ENCODE measurements at places on chromosomes 6 and 20. TPM values are rescaled to one million over a fixed set of nuclear protein-coding genes. Genes with fewer than 3 reads are reported as not detected.

The HCRTR2 gene
- total RNA-seq: not detected

DNA sequence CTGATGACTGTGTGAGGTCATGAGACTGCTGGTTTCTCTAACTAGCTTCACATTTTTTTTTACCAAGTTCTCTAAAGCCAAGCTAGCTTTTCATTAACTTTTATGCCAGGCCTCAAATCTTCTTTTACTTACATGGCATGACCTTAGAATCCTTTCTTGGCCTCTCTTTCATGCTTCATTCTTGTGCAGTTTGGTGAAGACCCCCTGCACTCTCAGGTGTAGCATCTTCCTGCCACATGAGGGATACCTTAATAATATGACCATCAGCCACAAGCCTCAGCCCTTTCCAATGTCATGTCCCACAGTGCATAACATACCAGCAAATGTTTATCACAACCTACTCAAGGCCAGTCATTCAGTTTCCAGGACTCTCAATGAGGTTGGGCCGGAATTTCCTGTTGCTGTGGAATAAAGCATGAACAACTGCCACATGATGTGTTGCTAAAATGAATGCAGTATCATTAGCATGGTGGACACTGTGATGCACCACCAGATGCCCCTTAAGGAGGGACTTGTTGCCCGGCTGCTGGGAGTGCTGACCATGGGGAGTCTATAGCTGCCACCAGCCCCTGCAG, 72.2 kb downstream of the RIN2 start:
- peak; percentile 37 for DNase-seq

- DNase-seq: no peak
These were observed 191.2 kb downstream of the MANEA start for GRCh38 chr6:95768539-95768938.

The UTRN gene
- total RNA-seq: 26.0 TPM

The NNAT gene
- not detected for total RNA-seq

The MYMX gene
- not detected for total RNA-seq

The EYA2 gene
- total RNA-seq: not detected

- no peak for DNase-seq
These were observed 3.9 kb downstream of the LPIN3 start for GRCh38 chr20:41344477-41344876.

DNA sequence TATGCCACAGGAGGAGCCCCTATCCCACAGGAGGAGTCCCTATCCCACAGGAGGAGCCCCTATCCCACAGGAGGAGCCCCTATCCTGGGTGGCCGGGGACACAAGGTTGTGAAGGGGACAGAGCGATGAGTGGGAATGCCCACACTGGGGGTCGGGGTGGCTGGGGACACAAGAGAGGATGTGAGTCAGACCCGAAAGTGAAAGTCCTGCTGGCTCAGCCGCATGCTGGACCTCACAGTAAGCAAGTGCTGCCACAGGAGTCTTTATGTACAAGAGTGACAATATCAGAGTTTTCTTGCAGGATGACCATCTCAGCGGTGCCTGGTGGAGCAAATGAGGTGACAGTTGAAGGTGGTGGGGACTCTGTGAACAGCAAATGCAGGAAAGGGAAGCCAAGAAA, 93.7 kb downstream of the PSMB1 start:
- peak; percentile 75 for DNase-seq

- no peak for DNase-seq
These were observed 51.8 kb downstream of the TSHZ2 start for GRCh38 chr20:53023732-53024520.

GRCh38 chr6:90149280-90149679, 147.4 kb downstream of the BACH2 start:
- no peak for DNase-seq

- DNase-seq: no peak
These were observed 21.0 kb downstream of the NOL7 start for GRCh38 chr6:13635948-13636658.

GRCh38 chr6:24935366-24936152, at the start of gene RIPOR2:
TSS of gene RIPOR2 (minus strand) at chr6:24935960. CDS start at chr6:24935898, 62 bp downstream.
- no peak for DNase-seq

DNA sequence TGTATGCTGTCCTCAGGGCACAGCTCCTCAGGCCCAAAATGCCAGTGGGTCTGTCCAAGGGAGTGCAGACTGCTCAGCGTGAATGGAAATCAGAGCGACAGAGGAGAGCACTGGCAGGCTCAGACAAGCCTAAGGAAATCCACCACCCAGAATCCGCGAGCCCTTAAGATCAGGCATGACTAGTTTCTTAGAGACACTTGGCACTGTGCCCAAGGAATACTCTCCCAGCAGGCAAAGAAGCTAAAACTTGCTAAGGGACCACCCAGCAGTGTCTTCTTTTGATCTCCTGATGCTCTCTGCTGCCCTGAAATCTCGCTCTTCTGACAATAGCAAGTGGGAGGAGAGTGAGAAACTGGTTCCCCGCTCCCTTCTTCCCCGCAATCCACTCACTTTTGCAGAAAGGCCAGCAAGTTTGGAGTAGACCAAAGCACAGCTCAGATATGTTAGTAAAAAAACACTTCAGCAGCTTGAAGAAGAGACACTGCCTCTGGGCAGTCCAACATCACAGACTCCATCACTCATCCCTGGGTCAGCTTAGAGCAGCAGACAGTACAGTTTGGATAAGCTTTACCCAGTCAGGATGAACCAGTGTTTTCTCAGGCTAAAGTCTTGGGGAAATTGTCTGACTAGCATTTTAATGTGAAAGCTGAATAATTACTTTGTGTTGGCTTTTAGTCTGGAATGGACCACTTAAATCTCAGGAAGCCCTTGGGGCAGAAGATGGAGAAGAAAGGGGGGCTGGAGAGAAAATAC, 32.4 kb downstream of the TRAF3IP2 start:
- no peak for DNase-seq

The SLC22A23 gene
- total RNA-seq: 3.3 TPM

The NKX2-4 gene
- total RNA-seq: 3.1 TPM

- no peak for DNase-seq
These were observed 26.4 kb upstream of the ADRM1 start for GRCh38 chr20:62276439-62276838.

The KIAA1755 gene
- not detected for total RNA-seq

- no peak for DNase-seq
These were observed 3.2 kb upstream of the SLC4A11 start for GRCh38 chr20:3242172-3242692.

The THBS2 gene
- 19.9 TPM for total RNA-seq

- no peak for DNase-seq
These were observed 74.0 kb upstream of the MAP3K4 start for GRCh38 chr6:160917572-160917971.

The RIPPLY2 gene
- total RNA-seq: not detected

DNA sequence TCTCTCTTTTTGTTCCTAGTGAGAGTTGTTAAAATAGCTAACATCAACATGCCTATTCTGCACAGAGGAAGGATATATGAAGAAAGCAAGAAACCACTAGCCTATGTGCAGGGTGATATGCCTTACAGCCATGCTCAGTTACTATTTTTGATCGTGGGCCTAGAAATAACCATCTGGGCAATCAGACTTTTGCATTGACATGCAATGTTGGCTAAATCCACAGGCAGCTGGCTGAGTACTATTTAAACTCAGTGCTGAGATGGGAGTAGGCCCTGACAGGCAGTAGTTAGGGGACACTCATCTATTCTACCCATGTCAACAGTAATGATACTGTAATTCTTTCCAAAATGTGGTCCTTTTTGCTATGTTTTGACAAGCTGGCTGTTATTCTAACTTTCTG, 89.6 kb downstream of the HDGFL1 start:
- no peak for DNase-seq

- DNase-seq: no peak
These were observed 363.0 kb downstream of the UTRN start for GRCh38 chr6:144647971-144648651.

DNA sequence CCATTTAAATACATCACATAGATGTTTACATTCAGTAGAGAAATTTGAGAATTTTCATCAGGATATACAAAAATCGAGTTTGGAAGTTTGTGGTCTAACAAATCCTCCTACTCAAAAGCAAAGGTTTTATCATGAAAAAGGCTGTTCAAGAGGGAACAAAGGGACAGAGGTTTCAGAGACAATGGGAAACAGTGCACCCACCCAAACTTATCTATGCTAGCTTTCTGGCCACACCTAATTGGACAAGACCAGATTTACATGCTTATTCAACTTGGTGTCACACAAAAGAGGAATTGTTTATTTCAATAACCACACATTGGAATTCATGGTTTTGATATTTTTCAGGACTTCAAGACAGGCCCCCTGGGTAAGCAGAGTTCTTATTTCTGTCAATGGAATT, 28.4 kb upstream of the RSPO3 start:
- DNase-seq: no peak

The MAS1 gene
- total RNA-seq: not detected

The PFDN4 gene
- 57.7 TPM for total RNA-seq

DNA sequence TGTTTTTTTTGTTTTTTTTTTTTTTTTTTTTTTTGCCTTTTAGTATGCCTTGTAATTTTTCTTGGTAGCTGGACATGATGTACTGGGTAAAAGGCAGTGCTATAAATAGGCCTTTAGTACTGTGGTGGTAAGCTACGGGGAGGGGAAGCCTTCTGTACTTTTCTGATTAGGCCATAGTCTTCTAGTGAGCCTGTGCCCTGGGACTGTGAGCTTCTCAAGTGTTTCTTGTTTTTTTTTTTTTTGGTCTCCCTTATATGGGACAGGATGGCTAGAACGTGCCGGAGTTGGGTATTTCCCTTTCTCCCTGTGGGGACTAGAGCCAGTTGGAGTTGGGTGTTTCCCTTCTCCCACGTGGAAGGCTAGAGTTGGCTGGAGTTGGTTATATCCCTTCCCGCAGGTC, 59.4 kb upstream of the PRELID3B start:
- no peak for DNase-seq

GRCh38 chr20:5592165-5592564, 158.0 kb upstream of the SHLD1 start:
- DNase-seq: no peak

The SLC22A3 gene
- total RNA-seq: not detected

DNA sequence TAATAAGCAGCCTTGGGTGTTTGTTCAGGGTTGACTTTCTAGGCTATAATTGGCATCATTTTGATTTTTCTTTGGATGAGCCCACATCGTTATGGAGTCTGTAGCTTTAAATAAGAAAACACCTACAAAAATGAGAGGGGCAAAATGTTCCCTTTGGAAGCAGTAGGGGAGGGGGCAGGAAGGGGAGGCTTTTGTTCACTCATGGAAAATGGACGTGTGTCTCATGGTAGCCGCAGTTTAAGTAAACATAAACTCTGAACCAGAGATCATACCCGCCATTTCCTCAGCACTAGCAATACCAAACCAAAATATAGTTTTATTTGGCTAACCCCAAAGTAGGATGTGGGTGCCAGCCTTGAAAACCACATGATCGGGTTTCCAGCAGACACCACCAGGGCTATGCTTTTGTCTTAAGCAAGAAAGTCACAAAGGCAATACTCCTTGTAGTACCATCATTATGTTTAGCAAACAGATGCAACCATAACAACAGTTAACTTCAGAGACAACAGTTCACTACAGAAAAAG, 572.5 kb upstream of the JAG1 start:
- DNase-seq: peak; percentile 28

- DNase-seq: peak; percentile 63
These were observed 148.7 kb downstream of the PRL start for GRCh38 chr6:22147921-22148776.

DNA sequence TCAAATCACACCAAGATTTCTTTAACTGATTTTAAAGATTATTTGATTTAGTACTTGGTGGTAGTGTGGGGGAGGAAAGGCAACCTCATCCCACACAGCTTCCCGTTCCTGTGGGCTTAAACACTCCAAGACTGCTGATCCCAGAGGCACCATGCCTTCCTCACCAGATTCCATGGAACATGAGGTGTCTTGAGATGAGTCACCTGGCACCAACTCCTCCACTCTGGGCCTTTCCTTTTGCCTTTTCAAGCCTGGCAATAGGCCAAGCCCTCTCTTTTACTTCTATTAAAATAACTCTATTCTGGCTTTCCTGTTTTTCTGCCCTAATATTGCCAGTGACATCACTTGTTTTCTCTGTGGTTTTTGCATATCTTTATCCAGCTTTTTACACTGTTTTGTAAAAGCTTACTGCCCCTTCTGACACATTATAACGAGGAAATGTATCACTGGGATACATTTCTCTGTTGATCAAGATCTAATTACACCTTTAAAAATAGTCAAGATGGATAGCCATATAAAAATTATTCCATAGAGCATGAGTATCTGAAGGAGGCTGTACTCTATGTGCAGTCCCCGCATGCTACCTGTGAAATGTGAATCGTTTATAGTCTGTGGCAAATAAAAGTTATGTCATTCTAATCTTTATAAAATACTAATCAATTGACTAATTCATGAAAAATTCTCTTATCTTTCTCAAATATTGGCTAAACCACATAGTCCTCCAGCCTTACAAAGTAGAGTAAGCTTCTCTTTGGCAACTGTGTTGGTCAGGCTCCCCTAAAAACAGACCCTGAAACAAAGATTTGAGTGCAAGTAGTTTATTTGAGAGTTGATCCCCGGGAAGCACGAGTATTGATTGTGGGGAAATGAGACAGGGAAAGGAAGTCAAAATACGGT, 257.8 kb upstream of the KCNQ5 start:
- peak; percentile 94 for DNase-seq

GRCh38 chr20:51848346-51848745, 46.0 kb upstream of the SALL4 start:
- DNase-seq: no peak

The MACROD2 gene
- total RNA-seq: 1.2 TPM

The CAGE1 gene
- 0.03 TPM for total RNA-seq

DNA sequence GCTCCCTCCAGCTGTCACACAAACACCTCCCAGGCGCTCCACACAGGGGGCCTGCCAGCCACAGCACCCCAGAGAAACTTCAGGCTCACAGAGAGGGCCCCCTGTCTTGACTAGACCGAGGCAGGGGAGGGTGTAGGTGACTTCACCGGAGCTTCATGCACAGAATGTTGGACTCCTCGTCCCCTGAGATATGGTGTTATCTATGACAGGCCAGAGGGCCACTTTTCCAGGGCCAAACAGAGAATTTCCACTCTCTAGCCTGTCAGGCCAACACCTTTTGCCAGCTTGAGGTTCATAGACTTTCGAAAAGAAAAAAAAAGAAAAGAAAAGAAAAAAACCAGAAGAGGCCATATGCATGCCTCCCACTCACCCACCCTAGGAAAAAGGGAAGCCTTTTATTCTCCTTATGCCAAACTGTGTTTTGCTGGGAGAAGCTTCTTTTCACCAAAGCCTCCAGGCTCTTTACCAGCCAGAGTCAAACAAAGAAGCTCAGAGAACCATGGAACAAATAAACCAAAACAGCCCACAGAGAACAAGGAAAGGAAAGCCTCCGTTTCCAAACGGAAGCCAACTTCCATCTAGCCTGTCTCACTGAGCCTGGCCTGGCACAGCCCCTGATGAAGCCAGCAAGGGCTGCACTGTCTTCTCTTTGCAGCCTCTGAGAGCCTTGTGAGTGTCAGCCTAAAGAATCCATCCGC, 313.2 kb upstream of the JARID2 start:
- DNase-seq: no peak

The CRIP3 gene
- not detected for total RNA-seq

- peak; percentile 46 for DNase-seq
These were observed 230.1 kb upstream of the SUPT3H start for GRCh38 chr6:45607798-45608197.

- DNase-seq: peak; percentile 7
These were observed 96.8 kb downstream of the ARMC2 start for GRCh38 chr6:108944707-108945680.

Data from HT1080 (cell line).